ENCODE measurements at places on chromosomes 6 and 20.
A peak's percentile ranks its signal among the peaks of the same experiment; 100 is the strongest.

DNA sequence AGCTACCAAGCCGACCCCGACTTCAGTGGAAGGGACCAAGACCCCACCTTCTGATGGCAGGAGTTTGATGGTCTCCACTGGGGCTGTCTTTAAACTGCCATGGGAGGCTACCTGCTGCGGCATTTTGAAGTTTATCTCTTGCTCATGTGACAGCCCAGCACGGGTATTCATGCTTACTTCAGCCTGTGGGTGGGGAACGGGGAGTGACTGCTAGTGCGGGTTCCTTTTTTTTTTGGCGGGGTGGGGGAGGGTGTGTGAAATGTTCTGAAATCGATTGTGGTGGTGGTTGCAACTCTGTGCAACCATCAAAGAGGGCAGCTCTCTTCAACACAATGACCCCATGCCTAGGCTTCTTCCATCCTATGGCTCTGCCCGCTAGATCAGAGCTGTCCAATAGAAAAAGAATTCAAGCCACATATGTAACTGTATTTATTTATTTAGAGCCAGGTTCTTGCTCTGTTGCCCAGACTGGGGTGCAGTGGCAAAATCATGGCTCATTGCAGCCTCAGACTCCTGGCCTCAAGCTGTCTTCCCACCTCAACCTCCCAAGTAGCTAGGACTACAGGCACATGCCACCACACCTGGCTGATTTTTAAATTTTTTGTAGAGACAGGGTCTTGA is 53.7 kb downstream of the PPP1R16B start:
- no peak for DNase-seq

GRCh38 chr6:62045502-62045901 is 240.5 kb downstream of the KHDRBS2 start:
- no peak for DNase-seq

GRCh38 chr6:55399351-55399750 is 72.1 kb downstream of the GFRAL start:
- DNase-seq: no peak

DNA sequence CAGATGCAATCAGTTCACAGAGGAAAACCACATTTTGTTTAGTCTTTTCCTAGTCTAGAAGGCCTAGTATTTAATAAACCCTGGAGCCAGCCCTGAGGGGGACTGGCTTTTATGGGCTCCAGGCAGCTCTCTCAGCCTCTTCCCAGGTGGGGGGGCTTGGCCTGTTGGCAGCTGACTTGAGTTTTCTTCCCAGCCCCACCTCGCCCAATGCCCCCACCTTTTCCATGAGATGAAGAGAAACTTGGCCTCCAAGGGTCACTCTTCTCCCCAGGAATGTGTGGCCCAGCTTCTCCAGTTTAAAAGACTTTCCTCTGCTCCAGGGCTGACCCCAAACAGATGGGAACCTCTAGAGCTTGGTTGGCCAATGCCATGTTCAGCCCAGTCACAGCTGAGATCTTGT is 196.1 kb downstream of the BMP7 start:
- no peak for DNase-seq

DNA sequence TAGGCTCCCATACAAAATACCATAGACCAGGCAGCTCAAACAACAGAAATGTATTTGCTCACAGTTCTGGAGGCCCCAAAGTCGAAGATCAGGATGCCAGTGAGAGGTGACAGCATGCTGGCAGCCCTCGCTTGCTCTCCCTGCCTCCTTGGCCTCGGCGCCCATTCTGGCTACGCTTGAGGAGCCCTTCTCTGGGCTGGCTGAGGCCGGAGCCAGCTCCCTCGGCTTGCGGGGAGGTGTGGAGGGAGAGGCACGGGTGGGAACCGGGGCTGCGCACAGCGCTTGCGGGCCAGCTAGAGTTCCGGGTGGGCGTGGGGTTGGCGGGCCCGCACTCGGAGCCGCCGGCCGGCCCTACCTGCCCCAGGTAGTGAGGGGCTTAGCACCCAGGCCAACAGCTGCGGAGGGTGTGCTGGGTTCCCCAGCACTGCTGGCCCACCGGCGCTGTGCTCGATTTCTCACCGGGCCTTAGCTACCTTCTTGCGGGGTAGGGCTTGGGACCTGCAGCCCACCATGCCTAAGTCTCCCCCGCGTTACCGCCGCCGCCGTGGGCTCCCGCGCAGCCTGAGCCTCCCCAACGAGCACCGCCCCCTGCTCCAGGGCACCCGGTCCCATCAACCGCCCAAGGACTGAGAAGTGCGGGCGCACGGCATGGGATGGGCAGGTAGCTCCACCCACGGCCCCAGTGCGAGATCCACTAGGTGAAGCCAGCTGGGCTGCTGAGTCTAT is 32.6 kb upstream of the SERPINB9 start:
- DNase-seq: no peak

DNA sequence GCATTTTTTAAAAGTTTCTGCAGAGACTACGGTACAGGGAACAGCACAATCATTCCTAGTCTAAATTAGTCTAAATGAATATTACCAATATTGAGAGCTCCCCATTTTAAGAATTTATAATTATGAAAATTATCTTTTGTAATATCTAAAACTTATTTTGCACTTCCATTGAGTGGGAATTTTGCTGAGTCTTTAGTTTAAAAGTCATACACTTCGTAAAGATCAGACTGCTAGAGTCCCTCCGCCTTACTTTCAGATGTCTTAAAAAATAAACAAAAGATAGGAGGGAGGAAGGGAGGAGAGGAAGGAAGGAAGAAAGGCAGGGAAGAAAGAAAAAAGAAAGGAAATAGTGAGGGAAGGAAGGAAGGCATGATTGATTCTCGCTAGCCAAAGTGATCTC is 278.2 kb upstream of the PRDM1 start:
- DNase-seq: no peak

DNA sequence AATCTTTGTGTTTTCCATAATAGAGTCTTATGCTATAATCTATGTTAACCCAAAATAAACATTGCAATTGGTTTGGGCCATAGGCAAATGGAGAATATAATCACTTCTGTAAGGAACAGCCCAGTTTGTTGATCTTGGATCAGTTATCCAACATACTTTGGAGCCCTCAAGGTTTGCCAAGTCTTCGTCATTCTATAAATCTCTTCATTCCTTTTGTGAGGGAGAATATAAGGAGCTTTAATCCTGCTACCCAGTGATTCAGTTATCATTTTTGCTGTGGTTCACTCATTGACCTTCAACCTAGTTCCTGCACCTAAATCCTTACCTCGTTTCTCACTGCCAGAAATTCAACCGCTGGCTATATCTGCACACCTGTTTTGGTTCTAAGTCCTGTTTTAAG is 500.3 kb upstream of the PTCHD4 start:
- no peak for DNase-seq

DNA sequence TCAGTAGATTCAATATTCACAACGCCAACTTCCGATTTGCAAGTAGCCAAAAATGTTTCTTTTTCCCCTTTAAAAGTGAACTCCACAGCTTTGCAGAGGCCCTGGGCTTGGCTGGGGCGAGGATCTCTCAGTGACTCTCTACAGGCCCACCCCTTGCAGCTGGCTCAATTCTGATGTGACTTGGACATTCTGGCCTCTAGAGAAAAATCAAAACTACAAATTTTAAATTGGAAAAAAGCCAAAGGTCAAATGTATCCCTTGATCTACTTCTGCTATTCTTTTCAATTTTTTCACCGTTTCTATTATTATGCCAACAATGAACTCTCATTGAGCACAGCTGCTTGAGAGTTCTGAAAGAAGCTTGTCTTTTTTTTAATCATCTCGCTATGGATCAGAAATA is 245.9 kb upstream of the HS3ST5 start:
- DNase-seq: no peak

- DNase-seq: no peak
Measured at GRCh38 chr6:33860706-33861474, 57.1 kb upstream of the MLN start.

- DNase-seq: no peak
Measured at GRCh38 chr6:43298565-43299337, 691 bp downstream of the SLC22A7 start.

DNA sequence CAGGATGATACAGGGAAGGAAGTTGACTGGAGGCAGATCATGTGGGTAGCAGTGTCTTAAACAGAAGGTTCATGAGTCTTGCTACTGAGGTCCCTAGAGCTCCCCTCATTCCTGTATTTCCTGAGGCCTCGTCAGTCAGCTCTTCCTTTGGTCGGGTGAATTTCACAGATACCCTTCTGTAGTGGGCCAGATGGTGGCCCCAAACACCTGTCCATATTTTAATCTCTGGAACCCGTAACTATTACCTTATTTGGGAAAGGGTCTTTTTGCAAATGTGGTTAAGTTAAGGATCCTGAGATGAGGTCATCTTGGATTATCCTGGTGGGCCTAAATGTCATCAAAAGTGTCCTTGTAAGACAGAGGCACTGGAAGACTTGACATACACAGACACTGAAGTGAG is 9.6 kb downstream of the KCNS1 start:
- no peak for DNase-seq

- no peak for DNase-seq
Measured at GRCh38 chr20:56212091-56212490, 36.4 kb upstream of the MC3R start.

DNA sequence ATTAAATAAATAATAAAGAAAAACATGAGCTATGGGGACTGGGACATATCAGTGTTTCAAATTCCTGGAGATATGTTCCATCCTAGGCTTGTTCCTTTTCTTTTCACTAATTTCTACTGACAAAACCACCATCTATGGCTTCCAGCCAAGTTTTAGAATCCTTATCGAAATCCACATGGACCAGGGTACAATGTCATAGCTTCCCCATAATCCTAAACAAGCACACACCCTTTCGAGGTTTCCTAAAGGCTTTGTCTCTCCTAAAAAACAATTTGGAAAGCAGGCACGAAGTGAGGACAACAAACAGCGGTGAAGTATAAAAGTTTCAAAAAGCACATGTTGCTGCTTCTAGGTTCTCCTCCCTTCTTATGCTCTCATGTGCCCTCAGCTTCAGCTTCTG is 13.3 kb upstream of the DST start:
- DNase-seq: no peak

DNA sequence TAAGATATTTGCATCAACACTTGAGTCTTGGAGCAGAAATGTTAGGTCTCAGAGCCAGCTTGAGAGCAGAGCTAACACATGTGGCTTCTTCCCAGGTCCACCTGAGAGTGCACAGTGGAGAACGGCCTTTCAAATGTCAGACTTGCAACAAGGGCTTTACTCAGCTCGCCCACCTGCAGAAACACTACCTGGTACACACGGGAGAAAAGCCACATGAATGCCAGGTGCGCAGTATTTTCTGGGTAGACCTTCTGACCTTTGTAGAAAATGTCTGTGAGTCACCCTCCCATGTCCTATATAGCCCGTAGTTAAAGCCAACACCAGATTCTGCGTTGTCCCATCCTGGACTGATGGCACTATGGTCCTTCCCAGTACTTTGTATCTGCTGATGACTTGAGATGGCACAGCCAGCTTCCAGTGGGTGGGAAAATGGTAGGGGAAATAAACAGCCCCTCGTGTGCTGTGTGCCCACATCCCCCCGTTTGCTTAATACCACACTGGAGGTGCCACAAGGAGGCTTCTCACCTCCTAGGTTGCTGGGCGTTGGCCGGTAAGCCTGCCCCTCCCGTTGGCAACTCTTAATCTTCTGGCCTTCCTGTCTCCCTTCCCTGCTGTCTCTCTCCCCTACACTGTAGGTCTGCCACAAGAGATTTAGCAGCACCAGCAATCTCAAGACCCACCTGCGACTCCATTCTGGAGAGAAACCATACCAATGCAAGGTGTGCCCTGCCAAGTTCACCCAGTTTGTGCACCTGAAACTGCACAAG is 20.3 kb downstream of the PRDM1 start:
- no peak for DNase-seq

DNA sequence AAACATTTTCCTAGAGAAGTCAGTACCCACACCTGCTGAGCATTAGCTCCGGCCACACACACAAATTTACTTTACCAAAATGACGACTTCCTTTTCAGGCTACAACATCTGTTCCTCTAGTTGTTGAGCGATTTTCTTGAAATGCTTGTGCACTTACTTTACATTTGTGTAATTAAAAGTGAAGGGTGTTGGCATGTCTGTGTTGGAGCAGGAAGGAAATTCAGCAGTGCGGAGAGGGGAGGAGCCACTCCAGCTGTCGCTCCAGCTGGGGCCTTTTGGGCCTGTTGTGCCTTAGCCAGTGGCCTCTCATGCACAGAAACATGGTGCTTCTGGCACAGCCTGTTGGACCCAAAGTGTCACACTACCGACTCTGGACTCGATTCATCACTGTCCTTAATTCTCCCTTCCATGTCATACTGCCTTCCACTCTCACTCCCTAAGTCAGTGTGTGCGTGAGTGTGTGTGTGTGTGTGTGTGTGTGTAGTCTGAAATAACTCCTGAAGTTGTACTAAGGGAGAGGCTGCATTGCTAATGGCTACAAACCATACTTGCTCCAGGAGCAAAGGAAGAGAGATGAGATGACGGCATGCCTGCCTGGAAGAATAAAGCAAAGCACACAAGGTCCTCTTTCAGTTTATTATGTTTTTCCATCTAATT is 191.8 kb upstream of the ARG1 start:
- DNase-seq: no peak

DNA sequence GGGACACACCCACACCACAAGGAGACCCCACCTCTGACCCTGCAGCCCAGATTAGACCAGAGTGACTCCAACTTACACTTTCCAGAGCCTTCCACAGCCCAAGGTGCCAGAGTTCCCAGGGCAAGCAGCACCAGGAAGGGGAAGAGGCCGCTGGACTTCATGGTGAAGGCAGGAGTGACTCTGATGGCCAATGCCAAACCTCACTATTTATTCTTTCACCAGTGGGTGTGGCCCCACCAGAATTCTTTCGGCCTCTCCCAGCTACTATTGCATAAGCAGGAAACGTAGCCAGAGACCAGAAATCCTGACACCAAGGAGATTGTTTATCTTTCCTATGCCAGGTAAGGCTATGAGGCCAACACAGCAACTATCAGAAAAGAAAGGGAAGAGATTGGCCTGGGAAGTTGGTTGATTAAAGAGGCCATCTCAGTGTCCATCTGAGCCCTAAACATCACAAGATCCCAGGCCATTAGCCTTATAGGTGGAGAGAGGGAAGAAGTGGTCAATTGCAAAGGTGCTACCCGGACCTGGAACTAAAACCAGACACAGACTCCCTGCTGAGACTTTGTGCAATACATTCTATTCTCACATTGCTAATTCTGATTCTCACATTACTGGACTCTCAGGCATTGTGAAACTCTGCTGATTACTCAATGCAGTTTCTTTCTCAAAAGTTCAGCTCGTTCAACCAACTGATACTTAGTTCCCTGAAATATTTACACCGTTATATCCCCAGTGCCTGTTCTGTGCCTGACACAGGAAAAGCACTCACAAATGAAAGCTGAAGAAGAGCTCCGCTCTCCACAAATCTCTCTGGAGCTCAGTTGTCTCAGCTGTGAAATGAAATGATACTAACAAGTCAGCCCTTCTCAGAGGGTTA is at the start of gene SLPI:
TSS of gene SLPI (minus strand) at position 182 of the 880 bp plus-strand sequence. CDS start at position 161, 21 bp downstream.
- DNase-seq: no peak

GRCh38 chr6:93554018-93554417 is 134.7 kb upstream of the EPHA7 start:
- no peak for DNase-seq

GRCh38 chr20:58756450-58756775 is 63.8 kb downstream of the NPEPL1 start:
- peak; percentile 35 for DNase-seq
